ENCODE measurements at places on chromosomes 11 and 22.

DNA sequence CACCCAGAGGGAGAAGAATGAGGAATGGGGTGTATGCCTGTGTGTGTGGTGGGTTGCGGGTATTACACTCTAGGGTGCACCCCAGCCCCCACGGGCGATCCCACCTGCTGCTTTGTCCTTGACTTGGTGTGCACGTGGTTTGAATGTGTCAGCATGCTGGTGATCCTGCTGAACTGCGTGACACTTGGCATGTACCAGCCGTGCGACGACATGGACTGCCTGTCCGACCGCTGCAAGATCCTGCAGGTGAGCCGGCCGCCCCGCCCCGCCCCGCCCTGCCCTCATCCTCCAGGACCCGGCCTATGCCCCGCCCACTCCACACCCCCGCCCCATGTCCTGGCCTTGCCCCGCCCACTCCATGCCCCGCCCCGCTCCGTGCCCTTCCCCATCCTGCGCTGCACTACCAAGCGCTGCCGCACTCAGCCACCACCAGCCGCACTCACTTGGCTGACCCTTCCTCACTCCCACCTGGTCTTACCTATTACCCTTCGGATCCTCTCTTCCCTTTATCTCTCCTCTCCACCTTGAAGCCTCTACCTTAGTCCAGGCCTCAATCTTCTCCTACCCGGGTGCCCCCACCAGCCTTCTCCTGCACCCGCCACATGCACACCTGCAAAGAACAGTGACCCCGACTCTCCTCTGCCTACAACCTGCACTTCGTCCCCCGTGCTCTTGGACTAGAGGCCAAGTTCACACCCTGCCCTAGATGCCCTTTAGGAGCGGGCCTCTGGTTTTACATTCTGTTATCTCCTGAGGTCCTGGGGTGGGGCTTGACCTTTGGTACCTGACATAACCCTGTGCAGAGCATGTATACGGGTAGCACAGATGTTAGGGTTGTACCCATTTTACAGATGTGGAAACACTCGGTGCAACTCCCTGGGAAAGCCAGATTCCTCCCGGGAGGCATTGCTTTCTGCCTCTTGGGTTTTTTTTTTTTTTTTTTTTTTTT lies 27.7 kb downstream of the CACNA1I start:
- DNase-seq = no peak

DNA sequence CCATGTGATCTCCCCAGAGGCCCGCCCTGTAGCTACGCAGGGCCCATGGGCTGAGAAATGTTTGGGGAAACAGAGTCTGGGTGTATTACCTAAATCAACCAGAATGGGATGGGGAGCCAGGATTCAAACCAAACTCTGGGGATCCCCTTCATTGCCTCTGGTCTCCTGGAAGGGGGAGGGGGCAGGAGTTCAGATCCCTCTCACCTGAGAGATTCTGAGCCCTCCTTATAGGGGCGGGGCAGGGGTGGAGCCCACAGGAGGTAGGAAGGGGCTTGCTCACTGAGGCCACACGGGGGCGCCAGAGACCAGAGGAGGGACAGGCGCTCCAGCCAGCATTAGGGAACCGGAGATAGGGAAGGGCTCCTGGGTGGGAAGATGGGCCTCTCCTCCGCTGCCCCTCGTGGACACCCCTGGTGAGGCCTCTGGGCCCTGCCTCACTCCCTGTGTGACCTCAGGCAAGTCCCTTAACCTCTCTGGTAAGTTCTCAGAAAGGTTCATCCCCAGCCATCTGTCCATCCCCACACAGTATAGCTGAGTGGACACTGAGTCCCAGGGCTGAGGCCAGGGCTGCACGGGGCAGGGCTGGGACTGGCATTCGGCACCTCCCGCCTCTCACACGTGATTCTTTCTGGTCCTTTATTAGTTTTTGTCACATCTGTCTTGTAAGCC lies 2.7 kb upstream of the CDC42BPG start:
- DNase-seq = peak; percentile 54

DNA sequence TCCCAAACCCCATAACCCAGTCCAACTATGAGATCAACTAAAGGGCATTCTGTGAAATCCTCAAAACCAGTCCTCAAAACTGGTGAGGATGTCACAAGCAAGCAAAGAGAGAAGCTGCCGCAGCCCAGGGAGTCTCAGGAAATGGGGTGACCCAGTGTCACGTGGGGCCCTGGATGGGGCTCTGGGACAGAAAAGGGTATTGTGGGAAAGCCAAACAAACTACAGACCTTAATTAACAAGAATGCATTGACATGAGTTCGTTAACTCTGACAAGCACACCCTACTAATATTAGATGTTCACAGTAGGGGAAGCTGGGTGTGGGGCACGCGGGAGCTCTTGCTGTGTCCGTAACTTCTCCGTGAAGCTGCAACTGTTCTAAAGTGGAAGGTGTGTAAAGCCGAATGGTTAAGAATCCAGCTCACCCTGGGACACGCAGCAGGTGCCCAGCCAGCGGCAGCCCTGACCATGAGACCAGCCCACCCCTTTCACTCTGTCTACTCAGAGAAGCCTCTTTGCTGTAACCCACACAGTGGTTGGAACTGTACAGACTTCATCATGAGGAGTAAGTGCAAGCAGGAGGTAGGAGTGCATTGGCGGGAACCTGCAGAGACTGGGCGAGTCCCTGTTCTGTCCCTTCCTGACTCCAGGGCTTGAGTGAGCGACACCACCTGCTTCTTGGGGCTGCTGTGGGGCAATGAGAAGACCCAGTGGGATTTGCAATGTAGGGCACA lies 17.9 kb downstream of the LINC01488 start:
- DNase-seq = no peak

DNA sequence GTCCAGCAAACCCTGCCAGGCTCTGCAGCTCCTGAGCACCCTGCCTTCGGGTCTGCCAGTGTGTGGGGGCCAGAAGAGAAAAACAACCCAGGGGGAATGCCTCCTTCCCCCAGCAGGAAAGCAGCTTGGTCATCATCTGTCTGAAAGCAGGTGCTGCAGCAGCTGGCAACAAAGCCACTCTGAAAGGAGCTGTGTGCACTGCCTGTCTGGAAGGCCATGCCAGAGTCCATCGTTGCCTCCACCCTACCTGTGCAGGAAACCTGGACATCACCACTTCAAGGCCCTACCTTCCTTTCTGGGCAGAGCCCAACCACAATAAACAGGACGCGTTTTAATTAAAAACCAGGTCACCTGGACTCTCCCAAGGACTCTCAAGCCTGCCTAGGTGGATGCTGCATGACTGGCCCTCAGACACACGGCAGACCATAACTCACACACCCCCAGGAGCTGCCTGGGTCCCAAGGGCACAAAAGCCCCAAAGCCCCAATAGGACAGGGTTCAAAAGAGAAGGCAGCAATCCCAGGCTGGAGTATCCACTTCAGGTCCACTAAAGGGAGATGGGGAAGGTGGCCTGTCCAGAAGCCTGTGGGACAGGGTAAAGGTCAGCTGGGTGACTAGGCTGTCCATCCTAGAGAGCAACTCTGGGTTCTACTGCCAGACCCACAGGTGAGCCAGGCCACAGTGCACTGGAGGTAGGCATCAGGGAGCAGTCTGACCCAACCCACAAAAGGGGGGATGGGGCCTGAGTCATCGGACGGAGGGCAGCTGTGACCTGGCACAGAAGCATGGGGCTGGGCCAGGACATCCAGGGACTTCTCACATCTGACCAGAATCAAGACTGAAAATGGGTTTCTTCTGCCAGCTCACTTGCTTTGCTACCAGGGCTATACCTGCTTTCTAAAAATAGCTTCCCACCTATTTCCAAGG lies 6.1 kb downstream of the GNB1L start:
- DNase-seq = no peak

- no peak for DNase-seq
Measured at GRCh38 chr11:299081-299891, at the start of gene IFITM5. TSS of gene IFITM5 (minus strand) at chr11:299526. CDS start at chr11:299490, 36 bp downstream.

All from forelimb muscle (tissue), 1 donor.